ENCODE measurements at places on chromosomes 1 and 21.

DNA sequence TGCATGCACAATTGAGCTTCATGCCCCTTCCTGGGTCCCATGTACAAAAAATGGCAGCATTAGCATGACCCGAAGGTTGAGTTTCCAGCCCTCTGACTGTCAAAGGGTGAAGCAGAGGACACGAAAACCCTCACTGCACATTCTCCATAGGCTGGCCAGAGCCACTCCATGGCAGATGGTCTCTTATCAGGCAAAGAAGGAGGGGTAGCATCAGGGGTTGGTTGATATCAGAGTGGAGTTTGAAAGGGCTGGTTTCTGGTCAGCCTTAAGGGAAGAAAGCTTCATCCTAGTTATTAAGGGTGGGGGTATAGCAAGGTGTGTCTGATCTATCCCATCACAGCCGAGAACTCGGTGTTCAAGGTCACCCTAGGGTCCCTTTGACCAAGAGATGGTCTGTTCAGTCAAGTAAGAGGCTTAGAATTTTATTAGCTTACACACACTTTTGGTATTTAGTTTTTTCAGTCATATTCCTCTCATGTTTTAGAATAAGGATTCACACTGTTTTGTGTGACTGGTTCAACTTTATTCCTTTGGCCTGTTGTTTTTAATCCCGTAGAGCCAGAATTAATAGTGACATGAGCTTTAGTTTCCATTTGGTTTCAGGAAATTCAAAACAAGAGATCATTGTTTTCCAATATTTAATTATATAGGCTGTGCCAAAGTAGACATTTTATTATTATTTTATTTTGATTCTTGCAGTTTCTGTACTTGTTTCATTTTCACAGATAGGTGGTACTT, 199.9 kb upstream of the FMN2 start:
- H3K4me3 ChIP-seq, result no peak overlapping the region
- H3K27me3 ChIP-seq, result no peaks in the 10 kb centered on the region
- DNase-seq, result no peak
- H3K27ac ChIP-seq, result no peak overlapping the region
- H3K4me1 ChIP-seq, result no peaks in the 10 kb centered on the region

DNA sequence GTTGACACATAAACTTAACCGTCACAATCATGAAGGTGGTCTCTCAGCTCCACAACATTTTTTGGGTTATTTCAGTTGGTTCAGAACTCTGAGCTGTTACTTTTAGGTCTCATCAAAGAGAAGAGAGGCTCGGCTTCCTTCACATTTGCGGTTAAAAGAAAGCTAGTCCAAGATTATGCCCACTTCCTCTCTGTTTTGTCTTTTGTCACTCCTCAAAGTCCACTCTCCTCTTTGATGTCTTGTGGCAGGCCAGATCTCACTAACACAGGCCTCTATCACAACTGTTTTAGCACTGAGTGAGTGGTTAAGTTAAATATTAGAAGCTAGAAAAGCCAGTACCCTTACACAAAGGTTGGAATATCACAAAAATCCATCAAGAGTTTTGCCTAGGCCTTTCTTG, 195.7 kb downstream of the FCRL5 start:
- H3K4me1 ChIP-seq, result no peaks in the 10 kb centered on the region
- H3K27me3 ChIP-seq, result no peaks in the 10 kb centered on the region
- H3K27ac ChIP-seq, result no peak overlapping the region
- no peak for DNase-seq
- H3K4me3 ChIP-seq, result no peak overlapping the region

DNA sequence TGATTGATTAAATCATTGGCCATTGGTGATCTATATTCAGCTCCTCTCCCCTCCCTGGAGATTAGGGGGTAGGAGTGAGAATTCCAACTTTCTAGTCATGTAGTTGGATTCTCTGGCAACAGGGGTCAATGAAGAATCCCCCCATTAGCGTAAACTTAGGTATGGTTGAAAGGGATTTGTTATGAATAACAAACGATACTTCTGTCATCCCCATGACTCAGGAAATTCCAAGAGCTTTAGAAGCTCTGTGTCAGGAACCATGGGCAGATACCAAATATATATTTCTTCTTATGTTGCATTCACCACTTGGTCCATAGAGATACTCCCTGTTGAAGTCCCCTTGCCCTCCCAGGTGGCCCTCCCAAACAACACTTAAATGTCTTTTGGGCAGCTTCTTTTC, 124.5 kb downstream of the DNM3 start:
- H3K27me3 ChIP-seq, result no peaks in the 10 kb centered on the region
- no peaks in the 10 kb centered on the region for H3K36me3 ChIP-seq
- H3K4me3 ChIP-seq, result no peak overlapping the region
- DNase-seq, result no peak
- H3K27ac ChIP-seq, result no peak overlapping the region

DNA sequence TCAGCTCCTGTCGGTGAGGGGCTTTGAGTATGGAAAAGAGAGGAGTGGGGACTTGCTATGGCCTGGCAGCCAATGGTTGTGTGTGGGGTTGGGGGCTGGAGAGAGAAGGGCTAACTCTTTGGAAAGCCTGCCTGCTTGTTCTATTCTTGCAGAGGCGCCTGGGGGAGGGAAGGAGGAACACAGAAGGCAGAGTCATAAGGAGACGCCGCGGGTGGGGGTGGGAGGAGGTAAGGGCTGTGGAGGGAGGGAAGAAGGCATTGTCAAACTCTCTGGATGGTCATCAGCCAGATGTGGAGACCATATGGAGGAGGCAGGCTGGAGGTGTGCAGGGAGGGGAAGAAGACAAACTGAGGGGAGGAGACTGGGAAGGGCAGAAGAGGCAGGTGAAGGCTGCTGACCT, 70.0 kb downstream of the PLXNA2 start:
- H3K36me3 ChIP-seq, result no peaks in the 10 kb centered on the region
- H3K27ac ChIP-seq, result no peak overlapping the region
- H3K4me1 ChIP-seq, result peaks cover 40% of the 10 kb centered on the region
- DNase-seq, result no peak
- H3K4me3 ChIP-seq, result no peak overlapping the region

GRCh38 chr1:113423826-113424225, 33.5 kb downstream of the MAGI3 start:
- no peaks in the 10 kb centered on the region for H3K36me3 ChIP-seq
- no peaks in the 10 kb centered on the region for H3K4me1 ChIP-seq
- no peak overlapping the region for H3K4me3 ChIP-seq
- H3K27me3 ChIP-seq, result no peaks in the 10 kb centered on the region
- no peak overlapping the region for H3K27ac ChIP-seq

DNA sequence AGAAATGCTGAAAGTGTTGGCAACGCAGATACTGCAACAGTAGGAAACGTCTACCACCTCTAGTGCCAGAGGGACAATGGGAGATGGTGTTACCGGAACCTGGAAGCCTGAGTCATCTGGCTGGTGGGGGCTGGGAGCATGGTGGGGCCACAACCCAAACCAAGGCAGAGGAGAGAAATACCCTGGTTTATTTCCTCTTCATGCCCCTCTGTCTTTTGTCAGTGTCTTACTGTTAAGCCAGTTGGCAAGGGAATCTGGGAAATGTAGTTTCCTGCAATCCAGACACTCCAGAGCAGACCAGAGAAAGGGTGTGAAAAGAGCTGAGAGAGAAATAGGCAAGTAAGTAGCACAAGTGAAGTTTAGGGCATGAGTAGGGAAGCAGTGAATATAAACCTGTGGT, 14.8 kb downstream of the DNTTIP2 start:
- no peaks in the 10 kb centered on the region for H3K27me3 ChIP-seq
- no peaks in the 10 kb centered on the region for H3K4me1 ChIP-seq
- H3K4me3 ChIP-seq, result no peak overlapping the region
- DNase-seq, result no peak

DNA sequence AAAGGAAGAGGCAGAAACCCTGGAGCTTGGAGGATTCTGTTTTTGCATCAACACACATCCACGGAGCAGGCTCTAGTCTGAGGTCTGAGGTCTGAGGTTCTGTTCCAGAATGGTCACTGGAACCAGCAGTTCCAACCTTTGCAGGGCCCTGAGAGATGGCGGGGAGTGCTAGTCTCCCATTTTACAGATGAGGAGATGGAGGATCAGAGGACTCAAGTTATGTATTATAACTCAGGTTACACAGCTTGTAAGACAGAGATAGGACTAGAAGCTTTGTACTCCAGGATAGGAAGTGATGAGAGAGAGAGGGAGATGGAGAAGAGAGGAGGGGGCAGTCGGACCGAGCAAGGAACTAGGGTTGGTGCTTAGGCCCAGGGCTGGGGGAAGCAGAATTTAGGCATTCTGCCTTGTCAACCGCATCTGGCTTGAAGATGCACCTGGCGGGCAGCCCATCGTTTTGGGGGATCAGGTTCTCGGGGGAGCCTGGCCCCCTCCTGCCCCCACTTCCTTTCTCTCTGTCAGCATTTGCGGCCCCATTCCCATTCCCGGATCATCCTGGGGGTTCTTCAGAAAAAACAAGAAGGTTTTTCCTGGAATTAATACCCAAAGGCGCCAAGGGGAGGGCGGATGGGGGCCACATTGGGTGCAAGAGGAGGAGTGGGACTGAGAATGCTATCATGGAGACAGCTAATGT, 5.6 kb downstream of the PEAR1 start:
- no peaks in the 10 kb centered on the region for H3K36me3 ChIP-seq
- no peak for DNase-seq
- H3K27ac ChIP-seq, result no peak overlapping the region
- H3K27me3 ChIP-seq, result no peaks in the 10 kb centered on the region

DNA sequence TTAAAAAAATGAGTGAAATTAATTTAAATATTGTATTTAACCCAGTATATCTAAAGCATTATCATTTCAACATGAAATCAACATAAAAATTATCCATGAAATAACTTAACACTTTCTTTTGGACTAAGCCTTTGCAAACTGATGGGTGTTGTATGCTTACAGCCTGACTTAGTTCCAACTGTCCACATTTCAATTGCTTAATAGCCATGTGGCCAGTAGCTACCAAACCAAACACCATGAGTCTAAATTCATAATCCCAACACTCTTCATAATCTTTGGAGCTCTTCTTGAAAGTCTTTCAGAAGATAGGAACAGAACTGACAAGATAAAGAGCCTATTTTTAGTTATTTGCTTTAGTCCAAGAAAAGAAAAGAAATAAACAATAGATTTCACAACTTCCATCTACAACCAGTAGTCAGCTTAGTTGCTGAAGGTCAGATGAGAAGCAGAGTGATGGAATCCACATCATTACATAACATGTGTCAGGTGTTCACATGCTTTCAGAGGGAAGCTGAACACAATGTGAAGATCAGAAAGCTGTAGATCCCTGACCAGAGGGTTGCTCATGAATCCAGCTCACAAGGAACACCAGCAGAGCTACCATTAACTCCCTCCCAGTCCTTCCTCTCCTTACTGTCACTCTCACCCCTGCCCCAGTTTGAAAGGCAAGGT, 144.0 kb upstream of the ZNF648 start:
- H3K27me3 ChIP-seq, result no peaks in the 10 kb centered on the region
- no peak for DNase-seq
- H3K4me1 ChIP-seq, result peaks cover 11% of the 10 kb centered on the region
- no peaks in the 10 kb centered on the region for H3K36me3 ChIP-seq
- no peak overlapping the region for H3K27ac ChIP-seq
- H3K4me3 ChIP-seq, result no peak overlapping the region

DNA sequence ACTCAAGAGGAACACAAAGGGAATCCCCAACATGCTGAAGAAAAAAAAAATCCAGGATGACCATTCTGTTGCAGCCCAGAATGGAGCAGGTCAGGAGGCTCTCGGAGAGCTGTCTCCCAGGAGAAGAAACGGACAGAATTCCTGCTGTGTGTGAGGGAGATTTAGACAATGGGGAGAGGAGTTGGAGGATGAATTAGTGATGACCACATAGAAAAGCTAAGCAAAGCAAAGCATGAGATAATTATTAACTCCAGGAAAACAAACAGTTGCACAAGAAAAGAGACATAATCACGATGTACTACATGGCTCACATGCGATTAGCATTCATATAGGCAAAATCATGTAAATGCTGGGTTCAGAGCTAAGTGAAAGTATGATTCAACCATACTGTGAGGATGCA, 61.1 kb upstream of the SMYD2 start:
- no peak overlapping the region for H3K27ac ChIP-seq
- no peaks in the 10 kb centered on the region for H3K36me3 ChIP-seq
- no peak for DNase-seq
- H3K4me1 ChIP-seq, result peaks cover 7% of the 10 kb centered on the region
- H3K27me3 ChIP-seq, result peaks cover 13% of the 10 kb centered on the region

- H3K36me3 ChIP-seq, result no peaks in the 10 kb centered on the region
- no peak overlapping the region for H3K4me3 ChIP-seq
- H3K27ac ChIP-seq, result no peak overlapping the region
Observed at GRCh38 chr1:60888126-60888525, 194.2 kb upstream of the NFIA start.

GRCh38 chr1:201718346-201719202, 110.4 kb upstream of the IPO9 start:
- H3K4me1 ChIP-seq, result peaks cover 5% of the 10 kb centered on the region
- no peaks in the 10 kb centered on the region for H3K27me3 ChIP-seq
- no peak overlapping the region for H3K27ac ChIP-seq
- no peak overlapping the region for H3K4me3 ChIP-seq

DNA sequence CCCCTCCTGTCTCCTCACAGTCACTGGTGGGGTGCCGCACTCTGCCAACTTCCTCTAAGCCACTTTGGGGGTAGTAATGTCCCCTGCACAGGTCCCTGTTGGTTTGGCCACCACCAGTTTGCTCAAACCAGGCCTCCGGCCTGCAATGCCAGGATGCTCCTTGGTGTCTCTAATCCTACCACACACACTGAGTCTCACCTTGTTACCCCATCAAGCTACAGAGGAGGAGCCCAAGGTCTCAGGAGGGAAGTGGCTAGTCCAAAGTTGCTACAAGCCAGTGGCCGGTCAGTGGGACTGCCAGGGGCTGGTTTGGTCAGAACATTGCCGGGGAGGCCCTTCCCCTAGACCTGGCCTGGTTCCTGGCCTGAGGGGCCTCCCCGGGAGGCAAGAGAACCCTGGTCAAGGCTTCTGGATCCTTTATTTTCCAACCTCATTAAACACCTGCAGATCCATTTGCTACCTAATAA, 21.5 kb upstream of the LRP8 start:
- H3K36me3 ChIP-seq, result no peaks in the 10 kb centered on the region
- H3K4me1 ChIP-seq, result peaks cover 8% of the 10 kb centered on the region
- no peak for DNase-seq
- peaks cover 7% of the 10 kb centered on the region for H3K27me3 ChIP-seq
- no peak overlapping the region for H3K4me3 ChIP-seq
- H3K27ac ChIP-seq, result no peak overlapping the region

DNA sequence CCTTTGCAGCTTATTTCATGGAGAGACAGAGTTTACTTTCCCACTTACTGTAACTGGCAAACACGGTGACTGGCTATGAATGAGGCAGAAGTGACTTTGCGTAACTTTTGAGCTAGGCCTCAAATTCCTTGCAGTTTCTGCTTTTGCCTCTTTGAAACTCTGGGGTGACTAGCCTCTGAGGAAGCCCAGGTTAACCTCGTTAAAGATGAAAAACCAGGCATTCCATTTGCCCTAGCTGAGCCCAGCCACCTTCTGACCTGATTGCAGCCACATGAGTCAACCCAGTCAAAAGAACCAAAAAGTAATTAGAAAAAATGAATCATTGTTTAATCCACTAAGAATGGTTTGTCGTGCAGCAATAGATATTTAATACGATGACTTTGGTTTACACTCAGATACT, 20.4 kb downstream of the PRMT6 start:
- DNase-seq, result no peak
- peak overlapping the region; percentile 36 for H3K27ac ChIP-seq
- H3K4me3 ChIP-seq, result no peak overlapping the region

Data from neuronal stem cell (in vitro differentiated cells).